Activated CD4-positive, alpha-beta T cell treated with anti-CD3 and anti-CD28 coated beads, Interleukin-2, Interleukin-4, amounts not matched to agents 100 ng/mL and 50 ng/mL, durations not matched to agents 16 hours and 8 hours (primary cell): ENCODE measurements at places on chromosomes 12 and 14.

GRCh38 chr14:72476657-72477499 is 417.0 kb downstream of the DPF3 start:
- DNase-seq = peak; percentile 96

DNA sequence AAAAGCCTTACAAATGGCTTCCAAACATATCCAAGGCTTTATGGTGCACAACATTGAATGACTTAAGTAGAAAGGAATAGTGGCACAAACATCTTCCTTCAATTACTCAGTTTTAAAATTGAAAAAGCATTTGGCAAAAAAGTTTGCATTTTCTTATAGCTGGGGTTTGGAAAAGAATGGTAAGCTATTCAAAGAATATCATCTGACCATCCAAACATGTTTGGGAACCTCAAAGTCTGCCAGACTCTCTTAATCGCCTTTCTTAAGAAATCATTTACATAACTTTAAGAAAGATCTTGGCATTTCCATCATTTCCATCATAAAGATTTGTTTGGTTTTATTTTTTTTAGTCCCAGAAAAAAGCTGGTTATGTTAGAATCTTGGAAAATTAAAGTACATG is 210.1 kb upstream of the PELI2 start:
- DNase-seq = no peak

GRCh38 chr12:62934239-62934798 is 631 bp downstream of the PPM1H start:
- DNase-seq = no peak

- no peak for DNase-seq
Measured at GRCh38 chr12:99334285-99335056, 313.1 kb upstream of the GARIN6 start.

- peak; percentile 19 for DNase-seq
Measured at GRCh38 chr12:56590237-56590830, 39.8 kb downstream of the BAZ2A start.
